ENCODE measurements at places on chromosomes 3 and 15.
A peak's percentile ranks its signal among the peaks of the same experiment; 100 is the strongest.

DNA sequence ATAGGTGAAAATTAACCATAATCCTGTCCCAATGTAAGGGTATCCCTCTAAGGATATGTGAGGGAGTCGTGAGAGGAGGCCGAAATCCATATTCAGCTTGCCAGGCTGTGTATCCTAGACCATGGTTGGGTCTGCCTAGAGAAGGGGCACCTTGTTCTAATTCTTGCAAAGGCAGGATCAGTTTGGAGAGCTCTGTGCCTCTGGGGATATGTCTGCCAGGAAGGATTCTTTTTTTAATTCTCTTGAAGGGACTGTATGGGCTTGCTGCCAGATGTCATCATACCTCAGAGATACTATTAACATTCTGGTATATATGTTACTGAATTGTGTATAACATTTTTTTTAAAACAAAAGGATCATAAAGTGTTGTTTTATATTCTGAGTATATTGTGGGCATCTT is 2.4 kb downstream of the ATP1B3 start:
- DNase-seq = peak; percentile 9

GRCh38 chr15:71973366-71973765 is 144.6 kb downstream of the MYO9A start:
- no peak for DNase-seq

GRCh38 chr15:81893182-81893835 is 152.5 kb downstream of the MEX3B start:
- DNase-seq = no peak

- DNase-seq = no peak
Measured at GRCh38 chr3:118151164-118151563, 883.5 kb downstream of the IGSF11 start.

DNA sequence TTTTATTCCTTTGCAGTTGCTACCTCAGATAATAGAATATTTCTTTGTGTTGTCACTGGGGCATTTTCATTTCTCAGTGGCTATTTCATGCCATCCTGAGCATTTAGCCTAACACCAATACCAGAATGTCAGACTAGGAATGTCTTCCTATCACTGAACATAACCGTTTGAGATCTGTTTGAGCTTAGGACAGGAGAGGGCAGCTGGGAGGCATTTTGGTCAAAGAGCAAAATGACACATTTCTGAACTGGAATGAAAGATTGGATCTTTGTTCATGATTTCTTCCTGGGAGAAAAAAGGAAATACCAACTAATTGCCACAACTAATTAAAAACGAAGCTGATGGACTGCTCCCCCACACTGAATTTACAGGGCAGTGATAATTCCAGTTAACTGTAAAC is 921.3 kb upstream of the NR2F2 start:
- DNase-seq = no peak

- DNase-seq = no peak
Measured at GRCh38 chr3:118966700-118967099, 67.9 kb downstream of the IGSF11 start.

GRCh38 chr15:40793216-40793989 is 13.5 kb upstream of the ZFYVE19 start:
- peak; percentile 98 for DNase-seq

DNA sequence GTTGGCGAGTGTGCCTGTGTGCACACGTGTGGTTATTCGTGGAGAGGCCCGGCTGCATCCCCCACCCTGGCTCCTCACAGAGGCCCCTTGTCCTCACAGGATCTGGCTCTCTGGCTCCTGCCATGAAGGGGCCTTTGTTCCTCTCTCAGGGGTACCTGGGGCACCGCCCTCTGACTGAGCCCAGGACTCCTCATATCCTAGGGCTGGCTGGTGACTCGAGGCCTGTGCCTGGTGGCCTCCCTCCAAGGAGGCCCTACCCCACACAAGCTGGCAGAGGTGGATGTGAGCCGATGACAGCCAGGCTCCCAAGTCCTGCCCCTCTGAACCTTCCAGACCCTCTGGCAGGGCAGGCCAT is 10.0 kb downstream of the PRKCD start:
- no peak for DNase-seq

- peak; percentile 93 for DNase-seq
Measured at GRCh38 chr3:110343376-110343775, 728.2 kb upstream of the NECTIN3 start.

- DNase-seq = no peak
Measured at GRCh38 chr3:123120573-123120972, 53.7 kb downstream of the PDIA5 start.

DNA sequence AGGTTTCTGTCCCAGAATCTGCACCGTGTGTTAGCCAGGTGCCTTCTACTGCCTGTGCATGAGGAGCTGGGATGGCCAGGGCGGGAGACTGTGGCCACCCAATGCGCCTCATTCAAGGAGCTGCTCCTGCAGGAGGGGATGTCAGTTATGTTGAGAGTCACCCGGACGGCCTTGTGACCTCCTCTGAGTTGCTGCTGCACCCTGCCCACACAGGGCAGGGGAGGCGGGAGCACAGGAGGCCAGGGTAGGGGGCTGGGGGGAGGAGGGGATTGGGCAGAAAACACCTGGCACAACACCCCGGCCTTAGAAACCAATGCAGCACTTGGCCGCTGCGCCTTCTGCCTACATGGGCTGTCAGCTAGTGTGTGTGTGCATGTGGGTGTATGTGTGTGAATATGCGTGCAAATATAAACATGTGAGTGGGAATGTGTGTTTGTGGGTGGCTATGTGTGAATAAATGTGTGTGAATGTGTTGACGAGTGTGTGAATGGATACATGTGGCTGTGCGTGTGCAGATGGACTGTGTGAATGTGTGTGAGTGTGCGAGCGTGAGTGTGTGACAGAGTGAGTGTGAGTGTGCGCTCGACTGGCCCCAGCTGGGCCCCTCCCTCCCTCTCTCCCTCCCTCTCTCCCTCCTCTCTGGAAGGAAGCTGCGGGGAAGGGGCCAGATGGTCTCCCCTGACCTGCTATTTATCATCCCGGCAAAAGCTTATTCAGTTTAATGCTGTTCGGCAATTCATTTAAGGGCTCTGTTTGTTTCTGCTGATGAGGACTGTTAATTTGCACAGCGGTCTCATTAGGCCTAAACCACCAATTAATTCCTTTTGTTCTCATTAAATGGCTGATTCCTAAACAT is 106.9 kb downstream of the TLE3 start:
- DNase-seq = no peak

DNA sequence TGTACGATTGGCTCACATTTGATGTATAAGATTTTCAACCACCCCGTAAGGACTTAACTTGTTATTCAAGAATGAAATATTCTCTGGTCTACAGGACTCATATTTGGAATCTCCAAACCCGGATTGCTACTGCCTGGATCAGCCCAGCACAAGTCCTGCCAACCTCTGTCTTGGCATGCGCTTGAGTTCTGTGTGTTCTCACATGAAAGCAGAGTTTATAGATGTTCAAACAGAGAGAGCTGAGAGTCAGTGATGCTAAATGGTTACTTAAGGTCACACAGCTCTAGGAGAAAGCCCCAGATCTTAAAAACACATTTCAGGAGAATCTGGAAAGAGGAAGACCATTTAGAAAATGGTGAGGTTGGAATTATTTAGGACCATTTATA is 268.0 kb upstream of the TBL1XR1 start:
- no peak for DNase-seq

GRCh38 chr15:99686290-99686689 is 46.9 kb downstream of the LYSMD4 start:
- DNase-seq = no peak

DNA sequence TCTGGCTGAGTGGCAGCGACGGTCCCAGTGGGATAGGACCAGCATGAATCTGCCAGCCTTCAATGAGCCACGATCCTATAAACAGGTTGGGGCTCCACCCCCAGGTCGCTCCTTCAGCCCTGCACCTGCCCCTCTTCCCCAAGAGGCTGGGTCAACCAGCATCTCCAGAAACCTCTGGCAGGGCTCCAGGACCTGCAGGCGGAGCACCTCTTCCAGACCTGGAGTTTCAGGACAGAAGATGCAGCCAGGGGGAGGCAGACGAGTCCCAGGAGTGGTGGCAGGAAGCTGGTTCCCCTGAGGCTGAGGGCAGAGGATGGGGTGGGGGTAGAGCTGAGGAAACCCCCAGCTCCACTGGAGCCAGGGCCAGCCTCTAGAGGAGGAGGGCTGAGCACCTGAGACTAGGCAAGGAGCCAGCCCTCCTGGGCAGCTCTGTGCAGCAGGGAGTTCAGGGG is at the start of gene PLA2G4D:
TSS of gene PLA2G4D (minus strand) at position 51 of the 452 bp plus-strand sequence. CDS start 103 bp downstream, outside the sequence.
- DNase-seq = no peak

GRCh38 chr15:67146234-67146633 is 80.8 kb downstream of the SMAD3 start:
- DNase-seq = no peak

GRCh38 chr3:123385001-123385401 is 63.9 kb downstream of the ADCY5 start:
- DNase-seq = no peak

DNA sequence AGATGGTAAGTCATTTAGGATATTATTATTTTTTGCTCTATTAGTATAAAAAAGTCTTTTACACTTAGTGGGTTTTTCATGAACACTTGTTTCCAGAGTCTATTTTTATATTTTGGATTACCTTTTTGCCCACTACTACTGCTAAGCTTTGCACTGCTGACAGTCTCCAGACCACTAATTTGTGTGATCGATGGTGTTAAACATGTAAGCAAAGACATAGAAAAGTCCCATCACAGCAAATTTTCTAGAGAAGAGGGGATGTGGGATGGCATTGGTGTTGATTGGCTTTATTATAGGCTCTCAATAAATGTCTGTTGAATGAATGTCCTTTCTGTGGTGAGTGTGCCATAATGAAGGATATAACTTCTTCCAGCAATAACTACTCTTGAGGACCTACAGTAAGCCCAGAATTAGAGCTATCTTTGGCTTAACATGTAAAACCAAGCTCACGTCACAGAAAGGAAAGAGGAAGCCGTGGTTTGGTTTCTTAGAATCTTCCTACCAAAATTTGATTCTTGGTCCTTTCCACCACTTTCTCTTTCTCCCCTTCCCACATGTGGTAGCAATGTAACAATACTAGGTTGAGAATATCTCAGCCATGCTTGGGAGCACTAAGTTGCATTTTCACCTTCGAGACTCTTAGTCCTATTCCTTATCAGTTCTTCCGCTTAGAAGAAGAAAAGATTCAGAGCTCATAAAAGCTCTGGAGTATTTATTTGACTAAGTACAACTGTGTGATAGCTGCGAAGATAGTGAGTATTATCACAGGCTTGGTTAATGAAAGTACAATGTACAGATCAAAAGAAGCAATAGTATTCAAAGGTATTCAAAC is 90.6 kb upstream of the UMPS start:
- no peak for DNase-seq

DNA sequence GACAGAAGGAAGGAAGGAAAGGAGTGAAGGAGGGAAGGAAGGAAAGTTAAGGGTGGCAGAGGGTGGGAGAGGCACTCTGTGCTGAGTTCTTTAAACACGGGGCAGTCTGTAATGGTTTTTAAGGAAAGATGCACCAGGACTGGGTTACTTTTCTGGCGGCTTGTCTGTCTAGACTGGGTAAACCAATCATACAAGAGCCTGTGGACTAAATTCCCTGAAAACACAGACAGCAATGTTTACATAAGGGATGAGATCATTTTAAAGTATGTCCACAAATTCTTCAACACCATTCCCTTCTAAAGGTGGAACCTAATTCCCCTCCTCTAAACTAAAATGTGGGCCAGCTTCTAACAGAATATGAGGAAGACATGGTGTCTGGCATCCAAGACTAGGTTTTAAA is 235.5 kb upstream of the IGF1R start:
- DNase-seq = peak; percentile 84

DNA sequence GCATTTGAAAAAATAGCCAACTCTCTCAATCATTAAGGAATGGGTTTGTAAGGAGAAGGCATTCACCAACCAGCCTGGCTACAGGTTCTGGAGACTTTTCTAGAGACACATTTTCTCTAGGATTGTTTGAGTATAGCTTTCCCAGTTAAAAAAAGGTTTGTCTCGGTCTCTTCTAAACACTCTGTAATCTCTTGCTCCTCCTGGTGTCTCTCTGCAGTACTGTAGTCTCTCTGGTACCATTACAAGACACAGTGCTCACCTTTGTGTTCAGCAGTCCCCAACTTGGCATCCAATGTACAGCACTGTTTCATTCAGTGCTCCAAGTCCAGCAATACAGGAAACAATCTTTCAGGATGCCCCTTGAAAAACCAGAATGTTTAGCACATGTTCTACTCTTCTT is 534.4 kb downstream of the ZNF385D start:
- DNase-seq = peak; percentile 2

- no peak for DNase-seq
Measured at GRCh38 chr3:154081305-154081704, 39.9 kb upstream of the ARHGEF26 start.

Data from kidney tubule cell (primary cell).